ENCODE measurements at places on chromosomes 1 and 21. TPM values are rescaled to one million over a fixed set of nuclear protein-coding genes. Genes with fewer than 3 reads are reported as not detected.
A peak's percentile ranks its signal among the peaks of the same experiment; 100 is the strongest.

The FAM43B gene
- total RNA-seq, result 0.38 TPM

DNA sequence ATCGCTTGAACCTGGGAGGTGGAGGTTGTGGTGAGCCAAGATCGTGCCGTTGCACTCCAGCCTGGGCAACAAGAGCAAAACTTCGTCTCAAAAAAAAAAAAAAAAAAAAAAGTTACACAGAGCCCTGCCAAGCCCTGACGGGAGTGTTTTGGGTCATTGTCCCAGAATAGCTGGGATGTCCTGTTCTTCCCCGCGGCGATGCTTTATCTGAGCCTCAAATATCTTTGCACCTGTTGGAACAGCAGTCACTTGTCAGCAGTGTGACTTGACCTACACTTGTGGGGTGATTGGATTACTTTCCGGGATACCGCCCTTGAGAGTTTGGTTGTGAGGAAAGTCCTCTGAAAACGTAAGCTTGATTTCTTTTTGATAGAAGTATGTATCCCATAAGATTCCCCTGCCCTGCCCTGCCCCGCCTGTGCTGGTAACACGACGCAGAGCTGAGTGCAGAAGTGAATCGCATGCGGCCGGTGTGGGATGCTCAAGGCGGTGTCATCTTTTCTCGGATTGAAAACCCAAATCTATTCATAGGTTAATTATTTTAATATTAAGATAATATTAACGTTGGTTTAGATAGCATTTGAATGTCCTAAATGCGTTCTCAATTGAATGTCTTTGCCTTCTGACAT is 50.9 kb downstream of the PCNT start:
- no peak overlapping the region for H3K4me3 ChIP-seq
- DNase-seq, result no peak
- H3K27me3 ChIP-seq, result no peaks in the 10 kb centered on the region
- no peak overlapping the region for H3K27ac ChIP-seq

The IL23R gene
- 0.18 TPM for total RNA-seq

GRCh38 chr1:181114574-181115367 is 26.3 kb downstream of the IER5 start:
- no peaks in the 10 kb centered on the region for H3K36me3 ChIP-seq
- no peak overlapping the region for H3K27ac ChIP-seq
- DNase-seq, result no peak
- no peaks in the 10 kb centered on the region for H3K27me3 ChIP-seq

The PCBP3 gene
- 4.5 TPM for total RNA-seq

The HFM1 gene
- total RNA-seq, result 1.2 TPM

The DDI2 gene
- 48.8 TPM for total RNA-seq

DNA sequence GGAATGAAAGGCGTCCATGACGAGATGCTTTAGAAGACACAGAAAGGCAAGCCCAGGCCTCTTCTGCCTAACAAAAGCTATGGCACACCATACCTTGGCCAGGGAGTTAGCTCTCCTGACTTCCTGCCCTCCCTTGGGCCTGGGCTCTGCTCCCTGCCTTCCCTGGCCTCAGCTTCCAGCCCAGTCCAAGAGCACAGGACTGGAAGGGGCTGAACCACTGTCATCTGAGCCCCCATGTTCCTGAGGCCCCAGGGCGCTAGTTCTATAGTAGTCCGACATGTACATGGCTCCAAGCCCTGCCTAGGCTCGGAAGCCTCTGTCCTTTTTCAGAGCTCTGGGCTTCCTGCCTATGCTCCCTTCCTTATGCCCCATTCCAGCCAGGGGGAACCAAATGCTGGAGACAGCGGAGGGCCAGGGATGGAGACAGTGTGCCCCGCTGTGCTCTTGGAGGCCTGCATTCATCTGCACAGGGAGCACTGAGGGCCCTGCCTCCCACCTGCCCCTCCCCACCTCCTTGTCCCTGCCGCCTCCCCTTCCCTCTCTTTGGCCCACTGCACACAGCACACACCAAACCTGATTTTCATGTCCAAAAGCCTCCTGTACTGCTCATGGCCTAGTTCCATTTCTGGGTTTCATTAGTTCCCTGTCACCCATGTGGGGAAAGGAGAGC is 240.1 kb downstream of the RHOU start:
- peaks cover 15% of the 10 kb centered on the region for H3K4me1 ChIP-seq
- no peak overlapping the region for H3K4me3 ChIP-seq
- DNase-seq, result no peak
- no peaks in the 10 kb centered on the region for H3K27me3 ChIP-seq
- H3K27ac ChIP-seq, result no peak overlapping the region
- H3K36me3 ChIP-seq, result no peaks in the 10 kb centered on the region

The A3GALT2 gene
- not detected for total RNA-seq

GRCh38 chr1:204409123-204409522 is 2.5 kb downstream of the PPP1R15B start:
- no peaks in the 10 kb centered on the region for H3K27me3 ChIP-seq
- peak overlapping the region; percentile 99 for H3K27ac ChIP-seq
- peak overlapping the region; percentile 88 for H3K4me3 ChIP-seq

GRCh38 chr1:210124736-210125135 is 107.9 kb upstream of the SERTAD4 start:
- H3K27me3 ChIP-seq, result no peaks in the 10 kb centered on the region
- H3K4me1 ChIP-seq, result no peaks in the 10 kb centered on the region
- no peak overlapping the region for H3K27ac ChIP-seq
- H3K36me3 ChIP-seq, result no peaks in the 10 kb centered on the region

- no peaks in the 10 kb centered on the region for H3K4me1 ChIP-seq
- H3K36me3 ChIP-seq, result no peaks in the 10 kb centered on the region
- DNase-seq, result no peak
Measured at GRCh38 chr1:198465201-198466144, 75.0 kb downstream of the ATP6V1G3 start.

DNA sequence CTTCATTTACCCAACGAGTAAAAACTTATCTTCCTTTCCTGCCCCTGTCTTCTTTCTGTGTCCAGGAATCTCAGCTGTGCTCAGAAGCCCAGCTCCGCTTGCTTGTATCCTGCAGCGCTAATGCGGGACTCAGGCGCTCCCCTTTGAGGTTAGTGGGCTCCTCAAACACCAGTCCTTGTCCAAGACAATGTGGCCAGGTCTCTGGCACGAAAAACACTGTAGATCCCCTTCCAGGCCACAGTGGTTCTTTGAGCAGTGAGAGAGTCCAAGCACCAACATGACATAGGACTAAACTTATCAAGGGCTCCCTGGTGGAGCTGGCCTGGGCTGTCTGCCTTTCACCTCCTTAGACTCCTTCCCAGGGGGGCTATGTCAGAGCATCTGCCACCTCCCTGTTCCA is 53.7 kb downstream of the PLD5 start:
- DNase-seq, result no peak
- no peaks in the 10 kb centered on the region for H3K36me3 ChIP-seq
- no peak overlapping the region for H3K27ac ChIP-seq
- H3K4me3 ChIP-seq, result no peak overlapping the region
- H3K4me1 ChIP-seq, result no peaks in the 10 kb centered on the region
- H3K27me3 ChIP-seq, result peaks cover 11% of the 10 kb centered on the region

The FCAMR gene
- not detected for total RNA-seq

- no peaks in the 10 kb centered on the region for H3K27me3 ChIP-seq
- peaks cover 15% of the 10 kb centered on the region for H3K4me1 ChIP-seq
- H3K36me3 ChIP-seq, result no peaks in the 10 kb centered on the region
- no peak overlapping the region for H3K4me3 ChIP-seq
Measured at GRCh38 chr1:232287676-232288569, 342.0 kb downstream of the SIPA1L2 start.

DNA sequence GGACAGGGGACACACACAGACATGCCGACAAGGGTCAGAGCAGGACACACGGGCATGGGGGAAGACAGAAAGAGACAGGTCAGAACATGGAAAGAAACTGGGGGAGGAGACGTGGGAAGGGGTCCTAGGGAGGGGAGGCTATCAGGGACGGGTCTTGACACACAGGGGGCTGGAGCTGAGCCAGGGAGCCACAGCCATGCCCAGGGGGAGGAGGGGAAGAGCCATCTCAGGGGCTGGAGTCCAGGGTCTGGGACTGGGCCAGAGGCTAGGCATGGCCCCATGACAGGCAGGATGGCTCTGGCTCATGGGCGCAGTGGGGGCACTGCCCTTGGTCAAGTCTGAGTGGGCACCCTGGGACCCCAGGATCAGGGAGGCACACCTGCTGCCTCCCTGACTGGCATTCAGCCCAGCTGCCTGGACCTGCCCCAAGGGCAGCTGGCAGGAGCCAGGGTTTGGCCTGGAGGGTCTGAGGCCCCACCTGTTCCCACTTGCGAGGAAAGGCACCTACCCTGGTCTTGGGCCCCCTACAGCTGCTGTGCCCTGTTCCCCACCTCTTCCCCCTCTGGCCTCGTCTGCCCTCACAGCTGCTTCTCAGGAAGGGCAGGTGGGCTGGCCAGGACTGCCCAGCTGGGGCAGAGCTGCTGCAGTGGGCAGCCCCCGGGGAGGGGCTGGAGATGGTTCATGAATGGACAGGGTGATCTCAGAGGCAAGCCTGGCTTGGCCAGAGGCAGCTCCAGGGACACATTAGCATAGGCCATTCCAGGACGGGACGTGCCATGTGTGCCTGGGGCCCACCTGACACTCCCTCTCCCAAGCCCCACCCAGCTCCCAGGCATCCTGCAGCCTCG is 42.9 kb downstream of the HSPG2 start:
- no peak overlapping the region for H3K4me3 ChIP-seq
- no peak for DNase-seq
- peaks cover 58% of the 10 kb centered on the region for H3K36me3 ChIP-seq
- no peak overlapping the region for H3K27ac ChIP-seq
- H3K4me1 ChIP-seq, result peaks cover 36% of the 10 kb centered on the region

- peaks cover 6% of the 10 kb centered on the region for H3K27me3 ChIP-seq
- H3K36me3 ChIP-seq, result no peaks in the 10 kb centered on the region
- peaks cover 19% of the 10 kb centered on the region for H3K4me1 ChIP-seq
- DNase-seq, result no peak
Measured at GRCh38 chr1:205672395-205672889, 7.9 kb downstream of the SLC45A3 start.

- H3K27ac ChIP-seq, result no peak overlapping the region
- no peak for DNase-seq
- no peaks in the 10 kb centered on the region for H3K27me3 ChIP-seq
- no peak overlapping the region for H3K4me3 ChIP-seq
- H3K36me3 ChIP-seq, result no peaks in the 10 kb centered on the region
Measured at GRCh38 chr1:3533067-3534048, 78.0 kb downstream of the MEGF6 start.

- peak overlapping the region; percentile 18 for H3K27ac ChIP-seq
- H3K4me3 ChIP-seq, result no peak overlapping the region
- no peak for DNase-seq
Measured at GRCh38 chr1:154466206-154466605, 35.8 kb upstream of the TDRD10 start.

DNA sequence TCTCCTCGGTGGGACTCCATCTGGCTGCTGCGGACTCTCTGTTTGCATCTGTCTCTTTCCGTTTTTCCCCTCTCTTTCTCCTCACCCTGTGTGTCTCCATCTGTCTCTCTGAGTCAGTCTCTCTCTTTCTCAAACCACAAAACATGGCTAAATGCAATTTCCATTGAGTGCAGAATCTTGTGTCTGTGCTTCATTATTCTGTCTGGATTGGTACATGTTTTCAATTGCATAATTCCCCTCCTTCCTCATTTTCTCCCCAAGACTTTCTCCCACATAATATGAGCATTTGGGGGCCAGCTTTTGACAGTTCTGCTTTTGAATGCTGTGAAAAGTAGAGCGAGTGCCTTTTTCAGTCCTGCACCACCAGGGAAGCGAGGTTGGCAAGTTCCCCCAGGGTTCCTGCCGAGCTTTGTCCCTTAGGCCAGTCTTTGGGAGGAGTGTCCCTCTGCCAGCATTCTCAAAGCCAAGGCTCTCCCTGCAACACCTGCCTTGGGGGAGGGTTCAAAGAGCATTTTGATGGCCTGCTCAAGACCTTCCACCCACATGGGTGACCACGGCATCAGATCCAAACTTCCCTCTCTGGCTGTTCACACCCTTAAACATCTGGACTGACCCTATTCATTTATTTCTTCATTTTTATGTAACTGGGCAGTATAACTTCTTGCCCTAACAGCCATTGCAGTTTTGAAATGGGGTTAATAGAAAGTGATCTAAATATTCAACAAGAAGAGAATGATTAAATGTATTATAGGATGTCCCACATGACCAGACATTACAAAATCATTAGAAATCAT is 32.8 kb upstream of the SCMH1 start:
- no peak for DNase-seq
- H3K27ac ChIP-seq, result no peak overlapping the region
- peaks cover 15% of the 10 kb centered on the region for H3K4me1 ChIP-seq
- H3K27me3 ChIP-seq, result peaks cover 19% of the 10 kb centered on the region

The PTAFR gene
- total RNA-seq, result 52.8 TPM

DNA sequence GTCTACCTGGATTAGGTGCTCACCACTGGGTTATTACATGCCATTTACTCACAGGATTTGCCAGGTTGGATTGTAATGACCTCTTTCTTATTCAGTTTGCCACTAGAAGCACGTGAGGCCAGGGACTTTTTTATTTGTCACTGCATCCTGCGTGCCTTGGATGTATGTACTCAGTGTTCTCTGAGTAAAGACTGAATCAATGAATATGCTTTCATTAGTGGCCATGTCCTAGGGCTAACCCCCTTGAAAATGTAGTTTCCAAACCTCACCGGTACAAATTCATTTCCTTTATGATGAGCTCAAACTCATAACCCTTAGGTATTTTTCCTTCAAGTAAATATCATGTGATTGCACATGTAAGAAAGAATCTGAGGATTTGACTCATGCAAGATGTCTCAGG is 1.3 kb upstream of the ZP4 start:
- H3K27ac ChIP-seq, result no peak overlapping the region
- H3K4me1 ChIP-seq, result no peaks in the 10 kb centered on the region
- H3K36me3 ChIP-seq, result no peaks in the 10 kb centered on the region
- H3K27me3 ChIP-seq, result no peaks in the 10 kb centered on the region
- DNase-seq, result no peak

DNA sequence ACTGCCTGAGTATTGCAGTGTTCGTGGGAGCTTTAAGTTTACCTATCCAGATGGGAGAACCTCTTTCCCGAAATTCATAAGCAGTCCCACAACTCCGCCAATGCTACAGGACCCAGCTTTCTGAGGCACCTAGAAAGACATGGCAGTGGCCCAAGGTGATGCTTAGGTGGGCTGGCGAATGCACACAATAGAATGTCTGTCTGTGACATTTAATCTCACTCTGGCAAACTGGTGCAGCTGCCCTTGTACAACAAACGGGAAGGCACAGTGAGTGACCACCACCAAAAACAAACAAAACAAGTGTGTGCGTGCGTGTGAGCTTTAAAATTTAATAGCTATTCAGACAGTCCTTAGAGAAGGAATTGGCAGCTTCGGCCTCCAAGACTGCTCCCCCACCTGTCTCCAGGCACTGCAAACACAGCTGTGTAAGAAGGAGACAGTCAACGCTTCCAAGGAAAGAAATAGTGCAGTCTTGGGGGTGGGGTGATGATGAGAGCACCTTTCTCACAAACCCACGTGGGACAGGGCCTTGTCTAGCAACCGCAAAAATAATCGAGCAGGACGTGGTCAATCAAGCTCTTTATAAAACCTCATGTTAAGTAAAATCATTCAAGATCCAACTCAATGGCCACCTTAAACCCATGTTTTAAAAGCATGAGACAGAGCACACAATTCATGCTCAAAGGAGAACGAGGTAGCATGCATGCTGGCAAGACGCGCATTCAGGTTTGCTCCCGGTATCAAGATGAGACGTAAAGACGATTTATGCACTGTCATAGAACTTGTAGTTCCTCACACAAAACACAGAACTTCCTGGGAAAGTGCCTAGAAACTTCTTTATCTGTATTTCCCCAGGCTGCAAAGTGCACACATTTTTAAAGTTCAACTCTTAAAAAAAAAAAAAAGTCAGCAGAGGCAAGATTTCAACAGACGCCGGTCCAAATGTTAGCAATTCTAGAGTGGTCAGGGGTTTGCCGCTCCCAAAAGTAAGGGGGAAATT is 84.1 kb downstream of the TM2D1 start:
- peaks cover 16% of the 10 kb centered on the region for H3K4me1 ChIP-seq
- no peaks in the 10 kb centered on the region for H3K36me3 ChIP-seq
- no peaks in the 10 kb centered on the region for H3K27me3 ChIP-seq
- DNase-seq, result no peak
